IMR-90 (cell line): ENCODE measurements at places on chromosomes 6 and 20. TPM values are rescaled to one million over a fixed set of nuclear protein-coding genes. Genes with fewer than 3 reads are reported as not detected.

DNA sequence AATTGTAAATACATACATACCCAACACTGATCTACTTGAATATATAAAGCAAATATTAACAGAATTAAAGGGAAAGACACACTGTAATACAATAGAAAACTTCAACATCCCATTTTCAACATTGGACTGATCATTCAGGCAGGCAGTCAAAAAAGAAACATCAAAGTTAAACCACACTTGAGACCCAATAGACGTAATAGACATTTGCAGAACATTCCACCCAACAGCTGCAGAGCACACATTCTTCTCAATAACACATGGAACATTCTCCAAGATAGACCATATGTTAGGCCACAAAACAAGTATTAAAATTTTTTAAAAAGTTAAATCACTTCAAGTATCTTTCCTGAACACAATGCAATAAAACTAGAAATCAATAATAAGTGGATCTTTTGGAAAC, 698.2 kb downstream of the COL12A1 start:
- no peaks in the 10 kb centered on the region for H3K36me3 ChIP-seq
- DNase-seq: no peak
- no peak overlapping the region for H3K27ac ChIP-seq
- H3K4me3 ChIP-seq: no peak overlapping the region
- no peaks in the 10 kb centered on the region for H3K27me3 ChIP-seq
- H3K4me1 ChIP-seq: no peaks in the 10 kb centered on the region

GRCh38 chr20:9877932-9878495, 39.1 kb upstream of the PAK5 start:
- H3K27ac ChIP-seq: no peak overlapping the region
- no peak for DNase-seq
- H3K4me1 ChIP-seq: no peaks in the 10 kb centered on the region
- no peaks in the 10 kb centered on the region for H3K36me3 ChIP-seq
- no peaks in the 10 kb centered on the region; the same call in 1 of the 2 replicates for H3K27me3 ChIP-seq
- no peak overlapping the region for H3K4me3 ChIP-seq

GRCh38 chr6:50062051-50062450, 12.3 kb upstream of the DEFB112 start:
- no peaks in the 10 kb centered on the region for H3K4me1 ChIP-seq
- H3K36me3 ChIP-seq: no peaks in the 10 kb centered on the region
- H3K27ac ChIP-seq: no peak overlapping the region
- H3K27me3 ChIP-seq: no peaks in the 10 kb centered on the region
- no peak overlapping the region for H3K4me3 ChIP-seq

DNA sequence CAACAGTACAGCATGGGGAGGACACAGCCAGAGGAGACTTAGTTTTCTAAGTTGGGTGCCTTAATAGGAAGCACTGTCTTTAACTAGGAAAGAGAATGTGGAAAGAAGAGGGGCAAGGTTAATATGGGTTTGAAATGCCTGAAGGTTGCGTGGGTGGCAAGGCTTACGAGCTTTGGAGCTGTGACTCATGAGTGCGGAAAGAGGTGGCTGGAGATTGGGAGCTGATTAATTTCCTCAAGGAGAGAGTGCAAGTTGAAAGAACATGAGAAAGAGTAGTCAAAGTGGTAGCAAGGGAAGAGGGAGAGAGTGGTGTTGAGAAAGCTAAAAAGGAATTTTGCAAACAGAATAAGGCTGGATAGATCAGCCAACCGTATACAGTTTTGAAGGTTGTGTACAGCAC, 315.1 kb upstream of the PRND start:
- no peak overlapping the region for H3K4me3 ChIP-seq
- H3K4me1 ChIP-seq: peaks cover 1% of the 10 kb centered on the region; the same call in 1 of the 2 replicates
- peaks cover 8% of the 10 kb centered on the region for H3K27me3 ChIP-seq
- DNase-seq: peak; percentile 88
- H3K27ac ChIP-seq: no peak overlapping the region
- no peaks in the 10 kb centered on the region for H3K36me3 ChIP-seq

DNA sequence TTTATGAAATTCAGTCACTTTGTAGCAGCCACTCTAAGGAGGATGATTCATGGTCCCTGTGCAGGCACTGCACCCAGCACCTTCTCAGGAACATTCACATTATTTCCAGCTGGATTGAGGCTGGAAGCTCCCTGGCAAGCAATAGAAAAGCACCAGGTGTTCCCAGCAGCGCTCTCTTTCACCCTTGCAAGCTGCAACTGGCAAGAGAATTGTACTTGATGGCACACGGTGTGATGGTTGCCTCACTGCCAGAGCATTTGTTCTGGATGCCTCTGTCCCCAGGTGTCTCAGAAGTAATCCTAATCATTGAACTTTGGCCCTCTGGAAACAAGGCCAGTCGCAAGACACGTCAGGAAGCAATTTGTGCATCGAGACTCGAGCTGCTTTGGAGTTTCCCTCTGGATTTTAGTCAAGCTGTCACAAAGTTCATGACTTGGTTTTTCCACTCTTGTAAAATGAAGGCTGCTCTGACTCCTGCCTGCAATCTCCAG, 24.9 kb upstream of the PHACTR2 start:
- H3K4me1 ChIP-seq: no peaks in the 10 kb centered on the region
- H3K27ac ChIP-seq: no peak overlapping the region
- H3K4me3 ChIP-seq: no peak overlapping the region
- H3K27me3 ChIP-seq: no peaks in the 10 kb centered on the region

DNA sequence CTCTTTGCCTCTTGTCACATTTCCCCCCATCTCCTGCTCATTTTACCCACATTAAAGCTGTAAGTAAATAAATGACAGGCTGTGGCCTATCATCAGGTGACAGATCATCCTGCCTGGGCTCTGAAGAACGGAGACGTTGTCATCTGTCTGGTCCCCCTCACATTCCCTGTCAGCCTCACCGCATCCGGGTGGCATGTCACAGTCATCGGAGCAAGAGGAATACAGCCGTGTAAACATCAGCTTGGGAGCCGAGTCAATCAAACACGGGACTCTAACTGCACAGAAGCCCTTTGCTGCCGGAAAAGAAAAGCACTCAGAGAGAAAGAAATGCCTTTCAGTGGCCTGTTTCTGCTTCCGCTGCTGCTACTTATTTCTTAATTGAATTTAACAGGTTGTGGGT, 371.9 kb upstream of the ID4 start:
- no peak overlapping the region for H3K4me3 ChIP-seq
- no peaks in the 10 kb centered on the region for H3K36me3 ChIP-seq
- DNase-seq: no peak
- H3K27ac ChIP-seq: no peak overlapping the region
- no peaks in the 10 kb centered on the region for H3K4me1 ChIP-seq

DNA sequence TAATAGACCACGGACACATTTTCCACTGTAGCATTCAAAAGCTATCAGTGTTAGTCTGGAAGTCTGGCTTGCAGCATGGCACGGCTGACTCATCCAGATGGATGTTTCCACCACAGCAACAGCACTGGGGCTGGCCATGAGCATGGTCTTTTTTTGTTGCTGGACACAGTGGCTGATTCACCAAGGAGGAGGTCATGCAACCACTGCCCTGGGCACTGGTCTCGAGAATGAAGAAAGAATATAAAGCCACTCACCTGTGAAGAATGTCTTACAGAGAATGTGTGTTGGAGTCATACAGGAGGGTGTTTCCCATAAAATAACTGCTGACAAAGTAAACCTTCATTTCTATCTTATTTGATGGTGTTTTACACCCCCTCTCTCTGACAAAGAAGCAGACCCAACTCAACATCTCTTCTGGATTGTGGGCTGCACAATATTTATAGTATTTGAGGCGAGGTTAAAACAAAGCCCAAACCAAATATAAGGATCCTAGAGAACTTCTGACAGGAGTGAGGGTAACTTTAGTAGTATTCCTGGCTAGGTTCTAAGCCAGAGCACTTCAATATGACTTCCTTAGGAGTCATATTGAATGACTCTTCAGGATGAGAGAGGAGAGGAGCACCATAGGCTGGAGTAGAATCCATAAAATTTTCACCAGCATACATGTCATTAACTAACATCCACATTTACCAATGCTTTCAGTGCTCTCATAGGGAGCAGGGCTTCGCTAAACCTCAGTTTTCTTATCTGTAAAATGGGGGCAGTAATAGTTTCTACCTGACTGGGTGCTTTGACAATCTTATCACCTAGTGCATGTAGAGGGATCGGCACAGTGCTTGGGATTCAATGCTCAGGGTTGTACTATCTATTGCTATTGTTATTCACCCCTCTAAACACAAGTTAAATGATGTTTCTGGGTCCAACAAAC, 121.4 kb downstream of the KIF13A start:
- no peaks in the 10 kb centered on the region for H3K36me3 ChIP-seq
- no peaks in the 10 kb centered on the region for H3K27me3 ChIP-seq
- H3K4me1 ChIP-seq: peaks cover 20% of the 10 kb centered on the region
- no peak overlapping the region for H3K4me3 ChIP-seq
- H3K27ac ChIP-seq: no peak overlapping the region; the same call in 1 of the 2 replicates

The GABRR1 gene
- not detected in 2 replicates for total RNA-seq

DNA sequence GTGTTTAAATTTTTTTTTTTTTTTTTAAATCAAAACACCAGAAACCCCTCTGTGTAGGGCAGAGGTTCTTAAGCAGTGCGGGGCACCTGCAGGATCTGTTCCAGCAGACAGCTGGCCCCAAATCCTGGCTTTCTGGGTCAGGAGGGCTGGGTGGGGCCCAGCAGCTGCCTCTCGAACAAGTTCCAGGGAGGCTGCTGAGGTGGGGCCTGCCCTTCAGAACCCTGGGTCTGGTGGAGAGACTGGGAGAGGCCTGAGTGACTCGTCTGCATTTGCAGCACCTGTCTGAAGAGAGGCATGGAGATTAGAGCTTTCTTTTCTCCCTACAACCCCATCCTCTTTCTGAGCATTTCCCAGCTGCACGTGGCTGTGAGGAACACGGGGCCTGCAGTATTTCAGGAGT, 8.4 kb downstream of the PSMG4 start:
- H3K4me1 ChIP-seq: peaks cover 8% of the 10 kb centered on the region; the same call in 1 of the 2 replicates

The LY6G6C gene
- total RNA-seq: not detected in 2 replicates

- H3K4me3 ChIP-seq: no peak overlapping the region
- H3K27ac ChIP-seq: no peak overlapping the region
- DNase-seq: no peak
- no peaks in the 10 kb centered on the region for H3K36me3 ChIP-seq
- H3K27me3 ChIP-seq: peaks cover 26% of the 10 kb centered on the region
These were observed 8.2 kb upstream of the CD83 start for GRCh38 chr6:14109411-14109826.

- no peaks in the 10 kb centered on the region for H3K36me3 ChIP-seq
- H3K27ac ChIP-seq: no peak overlapping the region
- no peak for DNase-seq
- H3K4me1 ChIP-seq: no peaks in the 10 kb centered on the region
- no peak overlapping the region for H3K4me3 ChIP-seq
- H3K27me3 ChIP-seq: no peaks in the 10 kb centered on the region
These were observed 290.2 kb downstream of the TSHZ2 start for GRCh38 chr20:53262365-53262764.

GRCh38 chr20:15930311-15931305, 642.6 kb downstream of the KIF16B start:
- no peaks in the 10 kb centered on the region for H3K27me3 ChIP-seq
- no peak overlapping the region for H3K27ac ChIP-seq
- no peaks in the 10 kb centered on the region for H3K4me1 ChIP-seq
- H3K4me3 ChIP-seq: no peak overlapping the region

The RBPJL gene
- not detected in 2 replicates for total RNA-seq

DNA sequence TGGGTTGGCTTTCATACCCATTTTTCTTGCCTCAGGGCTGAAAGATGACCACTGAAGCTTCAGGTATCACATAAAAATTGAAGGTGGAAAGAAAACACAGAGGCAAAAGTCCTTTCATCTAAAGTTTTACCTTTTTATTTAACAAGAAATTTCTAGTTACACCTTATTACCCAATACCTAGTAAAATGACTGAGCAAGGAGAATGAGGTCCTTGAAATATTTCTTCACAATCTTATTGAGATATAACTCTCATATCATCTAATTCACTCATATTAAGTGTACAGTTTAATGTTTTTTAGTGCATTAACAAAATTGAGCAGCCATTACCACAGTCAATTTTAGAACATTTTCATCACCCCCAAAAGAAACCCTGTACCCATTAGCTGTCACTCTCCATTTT, 112.9 kb upstream of the ADTRP start:
- no peak for DNase-seq
- no peaks in the 10 kb centered on the region for H3K27me3 ChIP-seq
- no peaks in the 10 kb centered on the region for H3K36me3 ChIP-seq
- H3K4me3 ChIP-seq: no peak overlapping the region

- no peak overlapping the region for H3K4me3 ChIP-seq
- H3K36me3 ChIP-seq: no peaks in the 10 kb centered on the region
- H3K4me1 ChIP-seq: no peaks in the 10 kb centered on the region
- DNase-seq: no peak
- no peak overlapping the region for H3K27ac ChIP-seq
- H3K27me3 ChIP-seq: peaks cover 5% of the 10 kb centered on the region
These were observed 1.3 kb upstream of the ENPP4 start for GRCh38 chr6:46128476-46128875.

GRCh38 chr20:62310757-62311121, 7.9 kb downstream of the ADRM1 start:
- DNase-seq: no peak
- H3K4me1 ChIP-seq: no peaks in the 10 kb centered on the region
- peaks cover 64% of the 10 kb centered on the region for H3K36me3 ChIP-seq
- H3K27me3 ChIP-seq: no peaks in the 10 kb centered on the region
- no peak overlapping the region for H3K4me3 ChIP-seq

DNA sequence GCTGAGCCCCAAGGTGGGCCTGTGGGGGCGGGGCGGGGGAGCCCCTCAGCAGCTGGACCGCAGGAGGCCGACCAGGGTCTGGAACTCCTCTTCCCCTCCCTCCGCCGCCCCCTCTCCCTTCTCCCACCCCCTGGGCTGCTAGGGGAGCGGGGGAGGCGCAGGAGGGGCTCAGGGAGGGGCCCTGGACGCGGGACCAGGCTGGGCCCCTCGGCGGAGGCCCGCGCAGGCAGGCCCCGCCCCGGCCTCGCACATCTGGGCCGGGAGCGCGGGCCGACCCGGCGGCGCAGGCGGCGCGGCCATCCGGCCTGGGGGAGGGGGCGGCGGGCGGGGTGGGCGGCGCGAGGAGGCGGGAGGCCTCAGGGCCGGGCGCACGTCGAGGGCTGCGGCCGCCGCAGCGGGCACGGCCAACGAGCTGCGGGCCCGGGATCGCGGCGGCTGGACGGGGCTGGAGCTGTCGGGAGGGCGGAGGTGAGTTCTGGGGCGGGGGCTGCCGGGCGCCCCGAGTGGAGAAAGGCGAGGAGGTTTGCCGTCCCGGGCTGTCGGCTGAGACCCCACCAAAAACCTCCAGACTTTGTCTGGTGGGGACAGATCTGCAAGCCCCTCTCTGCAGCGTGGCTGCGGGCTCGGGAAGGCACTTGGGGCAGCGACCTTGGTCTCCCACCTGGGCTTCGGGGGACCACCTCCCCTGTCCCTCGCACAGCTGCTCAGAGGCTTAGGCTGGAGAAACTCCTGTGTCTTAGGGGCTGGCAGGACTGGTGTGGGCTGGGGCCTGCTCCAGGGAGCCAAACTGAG, at the start of gene HSPA12B:
TSS of gene HSPA12B (plus strand) at position 359 of the 792 bp plus-strand sequence. CDS start 5,990 bp downstream, outside the sequence.
- H3K27me3 ChIP-seq: peaks cover 76% of the 10 kb centered on the region
- no peak for DNase-seq
- no peak within 1 kb of the TSS for H3K27ac ChIP-seq
- H3K4me3 ChIP-seq: no peak within 1 kb of the TSS; the same call in 1 of the 2 replicates

DNA sequence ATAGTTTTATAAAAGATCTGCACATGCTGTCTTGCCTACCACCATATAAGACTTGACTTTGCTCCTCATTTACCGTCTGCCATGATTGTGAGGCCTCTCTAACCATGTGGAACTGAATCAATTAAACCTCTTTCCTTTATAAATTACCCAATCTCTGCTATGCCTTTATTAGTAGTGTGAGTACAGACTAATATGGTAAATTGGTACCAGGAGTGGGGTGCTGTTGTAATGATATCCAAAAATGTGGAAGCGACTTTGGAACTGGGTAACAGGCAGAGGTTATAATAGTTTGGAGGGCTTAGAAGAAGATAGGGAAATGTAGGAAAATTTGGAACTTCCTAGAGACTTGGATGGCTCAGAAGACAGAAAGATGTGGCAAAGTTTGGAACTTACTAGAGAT, 64.2 kb upstream of the TFAP2D start:
- H3K4me1 ChIP-seq: no peaks in the 10 kb centered on the region
- no peaks in the 10 kb centered on the region for H3K36me3 ChIP-seq
- no peak overlapping the region for H3K4me3 ChIP-seq
- H3K27ac ChIP-seq: no peak overlapping the region
- no peak for DNase-seq
- no peaks in the 10 kb centered on the region for H3K27me3 ChIP-seq
